Progenitor cell of endocrine pancreas (in vitro differentiated cells): ENCODE measurements at places on chromosomes 13 and 19.

DNA sequence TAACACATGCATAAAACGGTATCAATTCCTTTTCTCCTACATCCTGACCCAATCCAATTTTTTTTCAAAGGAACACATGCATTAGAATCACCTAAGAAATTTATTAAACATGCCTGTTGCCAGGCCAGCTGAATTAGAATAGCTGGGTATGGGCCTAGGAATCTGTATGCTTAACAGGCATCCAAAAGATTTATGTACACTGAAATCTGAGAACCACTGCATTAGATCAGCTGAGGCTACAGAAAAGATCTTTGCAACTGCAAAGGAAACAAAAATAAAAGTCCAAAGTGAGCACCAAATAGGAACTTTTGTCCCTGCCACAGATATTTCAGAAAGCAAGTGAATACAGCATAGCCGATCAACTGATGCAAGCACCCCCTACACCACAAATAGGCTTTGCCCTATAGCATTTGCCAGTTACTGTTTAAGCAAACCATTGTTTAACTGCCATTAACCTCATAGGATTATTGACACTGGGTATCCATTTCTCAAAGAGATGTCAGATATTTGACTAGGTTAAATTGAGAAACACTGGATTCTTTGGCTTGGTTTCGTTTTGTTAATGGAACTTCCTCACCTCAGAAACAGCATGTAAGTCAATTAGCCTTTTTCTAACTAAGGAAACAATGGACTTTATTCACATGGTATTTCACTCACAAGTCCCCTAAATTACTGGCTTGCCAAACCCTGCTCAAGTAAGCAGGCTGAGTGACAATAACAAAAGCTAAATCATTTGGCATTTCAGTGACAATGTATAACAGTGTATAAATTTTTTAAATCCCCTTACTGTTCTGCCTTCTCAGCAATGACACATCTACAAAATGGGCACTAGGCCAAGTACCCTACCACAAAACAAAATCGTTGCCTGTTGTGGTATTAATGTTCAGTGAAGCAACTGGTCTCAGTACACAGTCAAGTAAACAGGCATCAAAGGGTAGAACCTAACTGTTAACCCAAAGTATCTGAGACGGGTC, 67.8 kb downstream of the SUCLA2 start:
- H3K27me3 ChIP-seq, result no peaks in the 10 kb centered on the region
- H3K36me3 ChIP-seq, result peaks cover 21% of the 10 kb centered on the region
- peak overlapping the region; percentile 94 for H3K27ac ChIP-seq
- DNase-seq, result no peak
- peaks cover 43% of the 10 kb centered on the region for H3K4me1 ChIP-seq

DNA sequence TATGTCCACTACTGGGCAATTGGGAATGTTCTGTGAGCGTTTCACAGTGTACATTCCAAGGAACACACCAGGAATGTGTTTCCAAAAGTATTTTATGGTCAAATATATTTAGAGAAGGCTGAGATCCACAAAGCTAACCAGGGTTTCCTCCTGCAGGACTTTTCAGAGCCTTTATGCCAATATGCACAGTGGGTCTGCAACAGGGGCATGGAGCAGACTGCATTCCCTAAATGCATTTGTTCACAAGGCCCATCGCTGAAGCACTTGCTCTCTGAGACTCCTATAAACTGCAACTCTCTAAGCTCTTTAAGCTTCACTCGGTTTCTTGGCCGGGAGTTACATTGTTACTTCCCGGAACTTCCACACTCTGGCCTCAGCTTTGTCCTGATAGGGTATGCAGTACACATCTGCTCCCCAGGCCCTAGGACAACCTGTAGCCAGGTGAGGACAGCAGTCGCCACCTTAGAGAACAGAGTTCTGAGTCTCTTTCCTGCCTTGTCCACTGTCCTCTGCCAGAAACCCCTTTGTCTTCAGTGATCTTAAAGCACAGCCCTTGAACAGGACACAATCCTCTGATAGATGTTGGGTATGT, 33.5 kb downstream of the FBN3 start:
- H3K36me3 ChIP-seq, result peaks cover 12% of the 10 kb centered on the region
- H3K4me1 ChIP-seq, result no peaks in the 10 kb centered on the region
- H3K27me3 ChIP-seq, result no peaks in the 10 kb centered on the region
- no peak overlapping the region for H3K27ac ChIP-seq
- no peak for DNase-seq

GRCh38 chr13:45870232-45870631, 18.7 kb upstream of the SIAH3 start:
- DNase-seq, result no peak
- H3K4me3 ChIP-seq, result no peak overlapping the region
- no peaks in the 10 kb centered on the region for H3K36me3 ChIP-seq
- peaks cover 5% of the 10 kb centered on the region for H3K4me1 ChIP-seq
- H3K27ac ChIP-seq, result no peak overlapping the region

DNA sequence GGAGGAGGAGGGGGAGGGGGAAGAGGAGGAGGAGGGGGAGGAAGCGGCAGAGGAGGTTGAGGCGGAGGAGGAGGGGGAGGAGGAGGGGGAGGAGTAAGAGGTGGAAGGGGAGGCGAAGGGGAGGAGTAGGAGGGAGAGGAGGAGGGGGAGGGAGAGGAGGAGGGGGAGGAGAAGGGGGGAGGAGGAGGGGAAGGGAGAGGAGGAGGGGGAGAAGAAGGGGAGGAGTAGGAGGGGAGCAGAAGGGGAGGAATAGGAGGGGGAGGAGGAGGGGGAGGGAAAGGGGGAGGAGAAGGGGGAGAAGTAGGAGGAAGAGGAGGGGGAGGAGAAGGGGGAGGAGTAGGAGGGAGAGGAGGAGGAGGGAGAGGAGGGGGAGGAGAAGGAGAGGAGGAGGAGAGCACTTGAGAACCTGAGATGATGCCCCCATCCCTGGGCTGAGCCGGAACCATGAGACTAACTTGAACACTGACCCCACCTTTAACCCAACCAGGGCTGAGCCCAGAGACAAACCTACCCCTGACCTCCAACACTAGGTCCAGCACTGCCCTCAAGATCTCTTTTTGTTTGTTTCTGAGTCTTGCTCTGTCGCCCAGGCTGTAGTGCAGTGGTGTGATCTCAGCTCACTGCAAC, 12.6 kb downstream of the ABCA7 start:
- no peaks in the 10 kb centered on the region for H3K27me3 ChIP-seq
- H3K27ac ChIP-seq, result peak overlapping the region; percentile 74
- DNase-seq, result no peak
- peaks cover 7% of the 10 kb centered on the region for H3K36me3 ChIP-seq

GRCh38 chr13:45333251-45333976, 7.6 kb downstream of the TPT1 start:
- H3K27ac ChIP-seq, result peak overlapping the region; percentile 11
- H3K4me1 ChIP-seq, result peaks cover 4% of the 10 kb centered on the region
- no peak overlapping the region for H3K4me3 ChIP-seq
- no peak for DNase-seq
- peaks cover 21% of the 10 kb centered on the region for H3K36me3 ChIP-seq
